Psoas muscle (tissue), 8 donors: ENCODE measurements at places on chromosomes 3 and 15.

GRCh38 chr3:189516039-189516438 lies 115.2 kb upstream of the TP63 start:
- DNase-seq, result no peak
- no peak overlapping the region for H3K4me3 ChIP-seq
- no peak overlapping the region for H3K27ac ChIP-seq
- H3K36me3 ChIP-seq, result no peaks in the 10 kb centered on the region

DNA sequence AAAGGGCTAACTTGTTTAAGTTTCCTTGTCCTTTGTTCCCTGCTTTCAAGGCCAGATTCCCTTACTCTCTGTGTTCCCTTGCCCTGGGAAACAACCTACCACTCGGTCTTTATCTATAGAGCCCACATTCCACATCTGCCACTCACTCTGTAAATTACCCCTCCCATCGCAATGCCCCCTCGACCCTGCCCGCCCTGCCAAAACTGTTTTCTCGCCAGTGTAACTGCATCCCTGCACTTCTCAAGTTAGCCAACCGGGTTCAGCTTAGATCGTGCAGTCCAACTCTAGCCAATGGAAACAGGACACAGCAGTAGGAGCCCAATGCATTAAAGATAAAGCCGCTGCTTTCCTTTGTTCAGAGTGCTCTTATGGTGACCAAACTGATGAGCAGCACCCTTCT lies 263.6 kb downstream of the TBL1XR1 start:
- no peak overlapping the region for H3K27ac ChIP-seq
- DNase-seq, result no peak
- H3K27me3 ChIP-seq, result no peaks in the 10 kb centered on the region
- no peak overlapping the region for H3K4me3 ChIP-seq
- no peaks in the 10 kb centered on the region for H3K36me3 ChIP-seq

DNA sequence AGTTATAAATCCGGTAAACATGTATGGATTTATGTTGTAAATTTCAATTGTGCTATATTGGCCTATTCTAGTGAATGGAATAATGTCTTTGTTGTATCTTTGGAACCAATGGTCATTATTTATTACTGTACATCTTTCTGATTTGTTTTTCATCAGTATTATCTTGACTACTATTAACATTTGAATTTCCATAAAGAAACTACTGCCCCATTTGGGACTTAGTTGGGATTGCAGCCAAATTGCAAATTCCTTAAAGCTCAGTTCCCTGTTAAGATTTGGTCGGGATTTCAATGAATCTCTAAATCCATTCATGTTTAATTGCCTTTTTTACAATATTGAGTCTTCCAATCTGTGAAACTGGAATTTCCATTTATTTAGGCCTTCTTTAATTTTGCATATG lies 822.4 kb upstream of the CADM2 start:
- no peaks in the 10 kb centered on the region for H3K36me3 ChIP-seq
- no peak overlapping the region for H3K4me3 ChIP-seq
- H3K27ac ChIP-seq, result no peak overlapping the region

DNA sequence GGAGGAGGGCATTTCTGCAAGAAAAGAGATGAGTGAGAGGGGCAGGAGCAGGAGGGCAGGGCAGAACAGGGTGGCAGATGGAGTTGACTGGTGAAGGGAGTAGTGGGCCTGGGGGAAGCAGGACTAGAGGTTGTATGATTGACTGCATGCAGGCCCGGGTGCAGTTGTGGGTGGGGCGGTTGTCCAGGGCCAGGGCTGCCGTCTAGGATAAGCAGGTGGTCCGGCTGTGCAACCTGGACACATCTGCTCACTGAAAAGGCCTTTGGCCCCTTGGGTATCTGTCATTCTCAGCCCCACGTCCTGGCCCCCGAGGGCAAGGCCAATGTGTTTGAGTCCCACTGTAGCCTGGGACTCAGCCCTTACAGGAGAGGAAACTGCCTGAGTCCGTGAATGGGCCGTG lies 25.4 kb downstream of the ALS2CL start:
- H3K27ac ChIP-seq, result no peak overlapping the region
- no peaks in the 10 kb centered on the region for H3K27me3 ChIP-seq
- no peak for DNase-seq

- no peaks in the 10 kb centered on the region for H3K27me3 ChIP-seq
- no peak overlapping the region for H3K4me3 ChIP-seq
- no peaks in the 10 kb centered on the region for H3K4me1 ChIP-seq
Observed at GRCh38 chr3:30297112-30297511, 309.3 kb upstream of the TGFBR2 start.

- no peak overlapping the region for H3K27ac ChIP-seq
- DNase-seq, result no peak
- H3K4me1 ChIP-seq, result peaks cover 27% of the 10 kb centered on the region
- no peak overlapping the region for H3K4me3 ChIP-seq
Observed at GRCh38 chr3:125582707-125583106, 12.6 kb downstream of the OSBPL11 start.

DNA sequence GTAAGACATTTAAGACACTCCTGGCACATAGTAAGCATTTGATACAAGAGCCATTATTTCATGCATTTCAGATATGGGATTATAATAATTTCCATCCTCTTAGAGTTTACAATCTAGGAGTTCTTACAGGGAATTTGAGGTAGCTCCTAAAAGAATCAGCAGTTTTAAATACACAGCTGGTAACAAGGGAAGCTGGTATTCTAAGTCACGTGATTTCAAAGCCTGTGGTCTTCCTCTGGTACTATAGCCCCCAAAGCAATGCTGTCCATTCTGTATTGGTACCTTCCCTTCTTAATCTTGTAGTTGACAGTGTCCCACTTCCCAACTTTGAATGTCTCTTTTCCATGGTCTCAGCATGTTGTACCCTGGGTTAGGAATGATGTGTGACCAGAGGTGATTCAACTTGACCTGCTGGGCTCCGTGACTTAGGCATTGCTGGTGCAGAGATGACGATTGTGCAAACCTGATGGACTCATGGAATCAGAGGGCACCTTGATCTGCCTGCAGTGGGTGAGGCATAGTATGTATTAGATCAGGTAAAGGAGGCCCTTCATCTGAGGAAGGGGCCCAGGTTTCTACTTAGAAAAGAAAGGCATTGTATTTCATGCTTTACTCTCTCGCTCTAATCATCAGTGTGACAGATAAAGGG lies 122.9 kb downstream of the AKAP13 start:
- H3K4me3 ChIP-seq, result no peak overlapping the region
- no peak for DNase-seq
- no peaks in the 10 kb centered on the region for H3K27me3 ChIP-seq
- peaks cover 23% of the 10 kb centered on the region for H3K4me1 ChIP-seq
- H3K27ac ChIP-seq, result no peak overlapping the region

DNA sequence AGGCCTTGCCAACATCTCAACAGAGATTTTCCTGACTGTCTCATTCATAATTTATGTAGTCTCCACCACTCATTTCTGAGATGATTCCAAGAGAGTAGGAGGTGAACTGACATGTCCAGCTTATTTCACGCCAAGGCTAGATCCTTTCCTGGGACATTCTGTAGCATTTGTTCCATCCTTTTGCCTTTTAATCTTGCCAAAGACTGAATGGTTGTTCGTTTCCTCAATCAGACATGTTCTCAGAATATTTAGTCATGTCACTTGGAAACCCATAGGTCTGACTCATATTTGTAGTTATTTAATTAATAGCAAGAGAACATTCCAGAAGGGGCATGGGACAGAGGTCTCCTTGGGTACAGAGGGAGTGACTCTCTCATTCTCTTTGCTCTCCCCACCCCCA lies 80.9 kb downstream of the DHX36 start:
- H3K4me1 ChIP-seq, result no peaks in the 10 kb centered on the region
- no peak for DNase-seq
- H3K27me3 ChIP-seq, result no peaks in the 10 kb centered on the region
- no peaks in the 10 kb centered on the region for H3K36me3 ChIP-seq
- no peak overlapping the region for H3K4me3 ChIP-seq
- H3K27ac ChIP-seq, result no peak overlapping the region

- no peaks in the 10 kb centered on the region for H3K27me3 ChIP-seq
- H3K27ac ChIP-seq, result peak overlapping the region; percentile 23
- no peak for DNase-seq
Observed at GRCh38 chr15:38068626-38069391, 134.4 kb downstream of the TMCO5A start.

GRCh38 chr3:171744158-171744741 lies 66.0 kb downstream of the PLD1 start:
- H3K4me3 ChIP-seq, result no peak overlapping the region
- H3K36me3 ChIP-seq, result no peaks in the 10 kb centered on the region
- no peak for DNase-seq
- no peak overlapping the region for H3K27ac ChIP-seq

GRCh38 chr3:183046883-183047282 lies 52.4 kb downstream of the MCCC1 start:
- peaks cover 3% of the 10 kb centered on the region for H3K36me3 ChIP-seq
- no peaks in the 10 kb centered on the region for H3K4me1 ChIP-seq
- no peak for DNase-seq
- no peaks in the 10 kb centered on the region for H3K27me3 ChIP-seq
- no peak overlapping the region for H3K27ac ChIP-seq

DNA sequence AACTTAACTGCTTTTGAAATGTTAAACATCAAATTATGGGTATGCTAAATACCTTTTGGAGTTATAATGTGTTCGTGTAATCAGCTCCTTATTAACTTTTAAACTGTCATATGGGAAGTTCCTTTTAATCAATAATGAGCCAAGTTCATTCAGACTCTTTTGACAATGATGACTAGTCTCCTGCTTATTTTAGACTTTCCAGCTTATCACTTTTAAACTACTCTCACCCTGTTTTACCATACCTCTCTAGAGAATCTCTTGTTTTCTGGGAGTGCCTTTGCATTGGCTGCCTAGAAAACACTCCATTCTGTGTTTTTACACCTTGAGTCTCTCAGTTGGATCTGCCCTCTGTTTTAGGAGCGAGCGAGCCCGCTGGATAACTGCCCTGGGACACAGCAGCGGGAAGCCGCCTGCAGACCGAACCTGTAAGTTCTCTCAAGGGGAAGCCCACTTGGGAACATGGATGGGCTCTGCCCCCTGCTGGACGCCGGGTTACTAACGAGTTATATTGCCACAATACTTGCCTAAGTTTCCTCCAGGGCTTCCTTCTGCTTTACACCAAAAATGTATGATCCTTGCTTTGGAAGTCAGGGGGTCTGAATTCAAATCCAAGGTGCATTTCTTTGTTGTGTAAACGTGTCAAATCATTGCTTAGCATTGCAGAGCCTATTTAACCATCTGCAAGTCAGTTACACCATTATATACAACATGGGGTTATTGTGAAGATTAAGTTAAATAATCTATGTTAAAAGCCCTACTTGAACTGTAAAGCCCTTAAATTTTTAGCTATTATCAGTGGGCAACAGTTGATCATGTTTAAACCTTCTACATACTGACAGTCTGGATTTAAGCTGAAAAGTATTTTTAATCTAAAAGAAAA lies 71.3 kb downstream of the DHX36 start:
- H3K27me3 ChIP-seq, result no peaks in the 10 kb centered on the region
- H3K4me1 ChIP-seq, result no peaks in the 10 kb centered on the region
- no peak overlapping the region for H3K27ac ChIP-seq

DNA sequence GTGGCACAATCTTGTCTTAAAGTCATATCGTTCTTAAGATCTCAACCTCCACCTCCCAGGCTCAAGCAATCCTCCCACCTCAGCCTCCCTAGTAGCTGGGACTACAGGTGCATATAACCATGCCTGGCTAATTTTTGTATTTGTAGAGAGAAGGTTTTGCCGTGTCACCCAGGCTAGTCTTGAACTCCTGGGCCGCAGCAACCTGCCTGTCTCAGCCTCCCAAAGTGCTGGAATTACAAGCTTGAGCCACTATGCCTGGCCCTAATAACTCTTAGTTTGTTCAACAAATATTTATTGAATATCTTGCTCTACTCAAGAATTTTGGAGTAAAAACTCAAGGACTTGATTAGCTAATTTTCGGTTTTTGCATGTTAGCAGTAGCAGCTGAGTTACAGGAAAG lies 19.4 kb upstream of the EDEM1 start:
- peaks cover 30% of the 10 kb centered on the region for H3K4me1 ChIP-seq
- no peak for DNase-seq
- peaks cover 4% of the 10 kb centered on the region for H3K36me3 ChIP-seq
- H3K27ac ChIP-seq, result no peak overlapping the region
- no peak overlapping the region for H3K4me3 ChIP-seq
- no peaks in the 10 kb centered on the region for H3K27me3 ChIP-seq

DNA sequence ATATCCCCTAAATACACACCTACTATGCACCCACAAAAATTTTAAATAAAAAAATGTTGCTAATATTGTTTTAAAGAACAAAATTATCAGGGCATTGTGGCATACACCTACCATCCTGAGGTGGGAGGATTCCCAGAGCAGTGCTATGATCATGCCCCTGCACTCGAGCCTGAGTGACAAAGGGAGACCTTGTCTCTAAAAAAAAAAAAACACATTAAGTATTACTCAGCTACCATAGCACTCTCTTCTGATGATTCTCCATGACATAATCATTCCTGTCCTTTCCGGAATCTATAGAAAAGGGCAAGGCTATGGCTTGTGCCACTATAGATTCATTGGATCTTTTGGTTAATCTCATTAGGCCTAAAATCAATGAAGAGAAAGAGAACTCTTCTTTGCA lies 77.4 kb downstream of the ACAP2 start:
- no peak overlapping the region for H3K4me3 ChIP-seq
- no peak for DNase-seq
- H3K36me3 ChIP-seq, result peaks cover 10% of the 10 kb centered on the region
- H3K4me1 ChIP-seq, result no peaks in the 10 kb centered on the region

GRCh38 chr15:26087881-26088280 lies 224.8 kb upstream of the ATP10A start:
- peaks cover 5% of the 10 kb centered on the region for H3K4me1 ChIP-seq
- no peaks in the 10 kb centered on the region for H3K27me3 ChIP-seq
- no peak overlapping the region for H3K4me3 ChIP-seq
- H3K36me3 ChIP-seq, result no peaks in the 10 kb centered on the region
- DNase-seq, result no peak

GRCh38 chr3:133211449-133211848 lies 173.3 kb downstream of the TMEM108 start:
- DNase-seq, result no peak
- H3K36me3 ChIP-seq, result no peaks in the 10 kb centered on the region
- no peaks in the 10 kb centered on the region for H3K27me3 ChIP-seq
- no peak overlapping the region for H3K4me3 ChIP-seq
- H3K27ac ChIP-seq, result no peak overlapping the region

- no peaks in the 10 kb centered on the region for H3K27me3 ChIP-seq
- H3K4me1 ChIP-seq, result peaks cover 55% of the 10 kb centered on the region
- no peak overlapping the region for H3K4me3 ChIP-seq
- H3K27ac ChIP-seq, result peak overlapping the region; percentile 73
- DNase-seq, result no peak
Observed at GRCh38 chr15:85607141-85607806, 187.5 kb downstream of the KLHL25 start.

GRCh38 chr3:4751029-4751501 lies 228.2 kb upstream of the BHLHE40 start:
- peaks cover 34% of the 10 kb centered on the region for H3K4me1 ChIP-seq
- no peaks in the 10 kb centered on the region for H3K27me3 ChIP-seq
- H3K36me3 ChIP-seq, result no peaks in the 10 kb centered on the region
- peak overlapping the region; percentile 85 for H3K27ac ChIP-seq
- no peak for DNase-seq

DNA sequence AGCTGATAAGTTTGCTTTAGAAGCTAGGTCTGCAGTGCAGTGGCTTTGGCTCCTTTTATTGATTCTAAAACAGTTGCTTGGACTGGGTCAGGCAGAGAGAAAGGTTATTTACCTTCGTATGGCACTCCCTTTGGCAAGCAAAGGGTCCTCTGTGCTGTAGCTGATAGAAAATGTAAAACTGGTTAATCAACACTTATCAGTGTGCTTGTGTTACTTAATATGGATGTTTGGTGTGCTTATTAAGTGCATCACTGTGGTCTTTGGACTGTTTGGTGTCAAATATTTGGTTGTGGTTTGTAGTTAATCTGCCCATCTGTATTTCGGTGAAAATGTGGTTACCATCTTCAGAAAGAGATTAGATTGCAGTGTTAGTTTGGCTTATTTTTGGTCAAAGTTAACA lies 16.0 kb downstream of the UBE2E2 start:
- H3K4me3 ChIP-seq, result no peak overlapping the region
- peaks cover 43% of the 10 kb centered on the region for H3K4me1 ChIP-seq
- H3K36me3 ChIP-seq, result no peaks in the 10 kb centered on the region
- no peak overlapping the region for H3K27ac ChIP-seq
- DNase-seq, result no peak
